ENCODE measurements at places on chromosomes 3 and 15.

GRCh38 chr3:9217784-9218513 lies 31.5 kb downstream of the SRGAP3 start:
- no peak for DNase-seq

GRCh38 chr3:189902230-189903186 lies 218.2 kb downstream of the P3H2 start:
- no peak for DNase-seq

- DNase-seq, result no peak
Measured at GRCh38 chr3:3178498-3179328, 778 bp downstream of the CRBN start.

GRCh38 chr15:66994927-66995656 lies 70.3 kb upstream of the SMAD3 start:
- DNase-seq, result no peak

GRCh38 chr3:167184511-167184910 lies 195.6 kb downstream of the ZBBX start:
- no peak for DNase-seq

DNA sequence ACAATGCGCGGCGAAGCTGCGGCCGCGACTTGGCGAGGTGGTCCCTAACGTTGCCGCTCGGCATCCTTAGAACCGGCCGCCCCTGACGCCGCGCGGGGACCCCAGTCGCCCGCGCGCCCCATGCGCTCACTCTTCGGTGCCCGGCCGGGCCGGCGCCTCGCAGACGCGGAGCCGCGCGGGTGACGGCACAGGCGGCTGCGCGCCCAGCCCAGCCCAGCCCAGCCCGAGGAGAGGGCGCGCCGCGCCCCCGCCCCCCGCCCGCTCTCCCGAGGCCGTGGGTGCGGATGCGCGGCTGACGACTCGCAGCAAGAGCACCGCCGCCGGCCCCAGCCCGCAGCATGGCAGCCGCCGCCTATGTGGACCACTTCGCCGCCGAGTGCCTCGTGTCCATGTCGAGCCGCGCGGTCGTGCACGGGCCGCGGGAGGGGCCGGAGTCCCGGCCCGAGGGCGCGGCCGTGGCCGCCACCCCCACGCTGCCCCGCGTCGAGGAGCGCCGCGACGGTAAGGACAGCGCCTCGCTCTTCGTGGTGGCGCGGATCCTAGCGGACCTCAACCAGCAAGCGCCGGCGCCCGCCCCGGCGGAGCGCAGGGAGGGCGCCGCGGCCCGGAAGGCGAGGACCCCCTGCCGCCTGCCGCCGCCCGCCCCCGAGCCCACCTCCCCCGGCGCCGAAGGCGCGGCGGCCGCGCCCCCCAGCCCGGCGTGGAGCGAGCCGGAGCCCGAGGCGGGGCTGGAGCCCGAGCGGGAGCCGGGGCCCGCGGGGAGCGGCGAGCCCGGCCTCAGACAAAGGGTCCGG lies 437 bp downstream of the KLF13 start:
- peak; percentile 63 for DNase-seq

GRCh38 chr3:26596335-26596734 lies 26.2 kb upstream of the LRRC3B start:
- no peak for DNase-seq

DNA sequence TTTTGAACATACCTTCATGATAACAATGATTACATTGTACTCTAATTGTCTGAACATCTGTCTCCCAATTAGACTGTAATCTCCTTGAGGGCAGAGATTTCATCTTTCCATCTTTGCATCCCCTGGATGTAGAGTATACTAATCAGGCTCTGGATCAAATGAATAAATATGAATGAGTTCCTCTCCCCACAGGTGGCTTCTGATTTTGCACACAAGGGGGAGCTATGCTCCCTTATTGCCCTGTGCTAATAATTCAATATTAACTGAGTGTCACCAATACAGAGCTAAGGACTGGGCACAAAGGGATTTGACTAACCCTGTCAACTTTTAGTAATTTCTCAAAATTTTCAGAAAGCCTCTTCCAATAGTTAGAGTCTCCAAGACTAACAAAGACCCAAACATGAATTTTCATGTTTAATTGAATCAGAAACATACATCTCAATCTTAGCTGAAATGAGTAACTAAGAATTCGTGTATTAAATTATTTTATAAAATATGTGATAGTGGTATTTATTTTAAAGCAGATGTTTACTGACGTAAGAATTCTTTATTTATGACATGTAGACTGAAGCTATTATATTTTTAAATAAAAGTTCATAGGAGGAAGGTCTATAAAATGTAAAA lies 3.0 kb downstream of the DUOXA1 start:
- DNase-seq, result no peak

DNA sequence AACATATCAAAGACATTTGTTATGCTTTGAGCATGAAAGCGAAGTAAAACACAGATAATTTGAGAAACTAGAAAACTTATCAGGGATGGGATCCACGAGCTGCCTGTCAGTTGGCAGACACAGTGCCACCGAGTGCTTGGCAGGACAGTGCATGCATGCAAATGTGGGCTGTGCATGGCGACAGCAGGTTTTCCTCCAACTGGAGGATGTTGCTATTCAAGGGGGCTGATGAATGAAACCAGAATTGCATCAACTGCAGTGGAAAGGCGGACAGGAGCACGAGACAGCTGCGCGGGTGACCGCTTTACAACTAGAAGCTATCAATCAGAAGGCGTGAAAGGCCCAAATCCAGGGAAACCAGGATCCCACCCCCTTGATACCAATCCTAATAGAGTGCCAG lies 244.3 kb downstream of the NR2F2 start:
- DNase-seq, result no peak

GRCh38 chr3:9231006-9231405 lies 18.4 kb downstream of the SRGAP3 start:
- no peak for DNase-seq

Data from nucleus accumbens (tissue), 56 donors.